ENCODE measurements at places on chromosomes 5 and 9. TPM values are rescaled to one million over a fixed set of nuclear protein-coding genes. Genes with fewer than 3 reads are reported as not detected.

GRCh38 chr9:111076519-111076918 is 38.2 kb upstream of the LPAR1 start:
- no peak for DNase-seq

GRCh38 chr5:123289210-123289609 is 134.0 kb downstream of the CEP120 start:
- no peak for DNase-seq

- no peak for DNase-seq
Observed at GRCh38 chr5:135557076-135557838, 21.5 kb upstream of the NEUROG1 start.

- DNase-seq = no peak
Observed at GRCh38 chr9:117860849-117861248, 156.6 kb downstream of the TLR4 start.

PKD2L2 gene
- total RNA-seq = not detected

Measured in cerebellum (tissue), 4 donors.